Activated naive CD8-positive, alpha-beta T cell treated with anti-CD3 and anti-CD28 coated beads, Interleukin-2, amount 10 ng/mL, durations not matched to agents 7 days and 5 days (primary cell): ENCODE measurements at places on chromosomes 7 and 10. TPM values are rescaled to one million over a fixed set of nuclear protein-coding genes. Genes with fewer than 3 reads are reported as not detected.

DNA sequence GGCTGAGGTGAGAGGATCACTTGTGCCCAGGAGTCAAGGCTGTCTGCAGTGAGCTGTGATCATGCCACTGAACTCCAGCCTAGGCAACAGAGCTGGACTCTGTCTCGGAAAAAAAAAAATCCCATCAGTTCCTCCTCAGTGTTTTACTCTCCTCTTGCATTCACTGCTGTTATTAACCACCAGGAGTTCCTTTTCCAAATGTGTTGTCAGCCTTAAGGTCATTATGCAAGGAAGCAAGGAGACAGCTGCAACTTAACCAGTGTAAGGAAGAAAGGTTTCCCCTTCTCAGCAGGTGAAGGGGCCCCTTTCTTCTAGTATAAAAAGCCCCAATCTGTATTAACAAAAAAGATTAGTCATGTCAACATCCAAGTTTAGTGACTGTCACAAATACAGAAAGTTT lies 86.6 kb upstream of the LEP start:
- H3K27ac ChIP-seq, result no peak overlapping the region
- H3K27me3 ChIP-seq, result peaks cover 22% of the 10 kb centered on the region

DNA sequence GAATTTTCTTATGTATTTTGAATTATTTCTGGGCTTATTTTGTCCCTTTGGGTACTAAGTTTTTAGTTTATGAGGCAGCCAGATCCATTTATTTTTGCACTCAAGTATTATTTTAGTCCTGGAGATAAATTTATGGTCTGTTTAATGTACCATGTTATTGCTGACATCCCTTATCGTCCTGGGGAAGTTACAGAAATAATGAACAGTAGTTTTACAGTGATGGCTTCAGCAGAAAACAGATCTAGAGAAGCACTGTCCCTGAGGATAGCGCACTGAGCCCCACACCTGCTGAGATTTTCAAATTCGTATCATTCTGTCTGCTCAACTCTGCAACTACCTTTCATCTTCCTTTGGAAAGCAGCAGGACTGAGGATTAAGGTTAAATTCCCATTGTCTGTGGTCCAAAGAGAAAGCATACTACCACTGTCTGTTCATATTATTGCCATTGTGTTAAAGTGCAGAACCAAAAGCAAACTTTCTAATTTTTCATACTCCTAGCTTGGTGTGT lies 168.3 kb downstream of the SNX13 start:
- H3K4me1 ChIP-seq, result peaks cover 6% of the 10 kb centered on the region
- no peaks in the 10 kb centered on the region for H3K36me3 ChIP-seq
- no peaks in the 10 kb centered on the region for H3K27me3 ChIP-seq
- no peak for DNase-seq

GRCh38 chr7:42208572-42208971 lies 28.4 kb downstream of the GLI3 start:
- H3K27ac ChIP-seq, result no peak overlapping the region
- H3K36me3 ChIP-seq, result no peaks in the 10 kb centered on the region
- peaks cover 11% of the 10 kb centered on the region for H3K27me3 ChIP-seq
- no peak for DNase-seq
- H3K4me3 ChIP-seq, result no peak overlapping the region

- H3K4me1 ChIP-seq, result peaks cover 76% of the 10 kb centered on the region
- H3K27me3 ChIP-seq, result no peaks in the 10 kb centered on the region
- peak overlapping the region; percentile 87 for H3K27ac ChIP-seq
- DNase-seq, result peak; percentile 60
Observed at GRCh38 chr10:17029581-17030271, 99.9 kb downstream of the CUBN start.

DNA sequence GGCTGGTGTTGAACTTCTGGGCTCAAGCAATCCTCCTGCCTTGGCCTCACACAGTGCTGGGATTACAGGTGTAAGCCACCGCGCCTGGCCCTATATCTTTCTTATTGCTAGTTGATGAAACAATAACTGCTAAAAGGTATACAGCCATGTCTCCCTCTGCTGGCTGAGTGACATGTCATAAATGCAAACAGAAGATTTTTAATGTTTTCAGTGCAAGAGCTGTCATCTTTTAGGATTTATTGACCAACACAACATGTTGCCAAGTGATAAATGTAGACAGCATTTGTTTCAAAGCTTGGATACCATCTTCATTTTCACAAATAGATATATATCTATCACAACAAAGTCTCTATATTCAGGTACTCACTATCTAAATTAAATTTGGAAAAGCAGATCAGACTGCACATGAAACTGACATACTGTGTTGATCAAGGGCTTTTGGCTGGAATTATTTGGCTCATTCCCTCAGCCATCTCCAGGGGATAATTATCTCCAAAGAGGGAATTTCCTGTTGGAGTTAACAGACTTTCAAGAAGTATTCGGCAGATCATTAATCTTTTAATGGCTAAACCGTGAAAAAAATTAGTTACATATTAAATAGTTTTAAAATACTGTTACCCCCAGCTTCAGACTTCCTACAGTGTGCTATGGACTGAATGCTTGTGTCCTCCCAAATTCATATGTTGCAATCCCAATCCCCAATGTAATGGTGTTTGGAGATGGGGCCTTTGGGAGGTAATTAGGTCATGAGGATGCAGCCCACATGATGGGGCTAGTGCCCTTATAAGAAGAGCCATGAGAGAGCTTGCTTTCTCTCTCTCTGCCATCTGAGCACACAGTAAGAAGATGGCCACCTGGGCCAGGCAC lies 41.3 kb upstream of the SRPK2 start:
- no peak for DNase-seq
- H3K4me3 ChIP-seq, result no peak overlapping the region
- H3K27ac ChIP-seq, result no peak overlapping the region
- H3K36me3 ChIP-seq, result no peaks in the 10 kb centered on the region
- H3K27me3 ChIP-seq, result no peaks in the 10 kb centered on the region

DNA sequence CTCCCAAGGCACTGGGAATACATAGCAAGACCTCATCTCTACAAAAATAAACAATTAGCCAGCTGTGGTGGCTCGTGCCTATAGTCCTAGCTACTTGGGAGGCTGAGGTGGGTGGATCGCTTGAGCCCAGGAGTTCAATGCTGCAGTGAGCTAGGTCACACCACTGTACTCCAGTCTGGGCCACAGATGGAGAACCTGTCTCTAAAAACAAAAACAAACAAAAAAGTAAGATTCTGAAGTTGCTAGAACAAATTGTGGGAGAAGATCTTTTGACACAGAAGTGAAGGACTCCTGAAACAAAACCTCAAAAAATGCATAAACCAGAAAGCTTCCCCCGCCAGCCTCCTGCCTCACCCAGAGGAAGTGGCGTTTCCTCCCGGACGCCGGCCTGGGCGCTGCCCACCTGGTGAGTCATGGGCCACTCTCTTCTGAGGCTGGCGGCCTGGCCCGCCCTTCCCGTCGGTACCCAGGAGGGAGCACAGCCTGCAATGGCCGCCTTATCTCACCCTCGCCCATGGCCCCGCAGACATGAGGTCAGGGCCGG lies 25.4 kb upstream of the ELN start:
- peak overlapping the region; percentile 62 for H3K27ac ChIP-seq
- peaks cover 16% of the 10 kb centered on the region for H3K4me1 ChIP-seq
- H3K27me3 ChIP-seq, result peaks cover 7% of the 10 kb centered on the region
- H3K36me3 ChIP-seq, result no peaks in the 10 kb centered on the region
- peak; percentile 49 for DNase-seq

PVRIG gene
- 86.2 TPM for total RNA-seq

TAF3 gene
- total RNA-seq, result 16.8 TPM

SPDYE11 gene
- total RNA-seq, result not detected

TMEM213 gene
- not detected for total RNA-seq
